ENCODE measurements at places on chromosomes 12 and 14.

DNA sequence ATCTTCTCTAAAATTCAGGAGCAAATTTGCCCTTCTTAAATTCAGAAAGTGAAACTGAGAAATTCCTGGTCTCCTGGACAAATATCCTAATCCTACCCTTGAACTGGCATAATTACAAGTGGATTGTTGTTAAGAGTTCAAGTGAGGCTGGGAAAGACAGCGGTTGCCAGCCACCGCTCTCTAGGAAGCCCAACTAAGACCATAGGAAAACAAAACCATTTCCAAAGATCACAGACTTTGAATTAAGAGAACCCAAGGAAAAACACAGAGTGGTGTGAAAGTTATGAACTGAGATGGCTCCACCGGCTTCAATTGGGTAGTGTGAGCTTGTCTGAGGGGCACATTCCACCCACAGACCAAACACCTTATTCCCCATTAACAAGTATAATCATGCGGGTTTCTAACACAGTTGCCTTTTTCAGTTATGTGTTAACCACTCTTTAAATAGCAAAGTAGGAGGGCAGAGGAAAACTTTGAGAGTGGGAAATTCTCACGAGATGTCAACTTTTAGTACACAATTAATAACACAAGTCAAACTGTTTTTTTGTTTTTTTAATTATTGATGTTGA, 1628.8 kb upstream of the SEL1L start:
- DNase-seq = no peak

DNA sequence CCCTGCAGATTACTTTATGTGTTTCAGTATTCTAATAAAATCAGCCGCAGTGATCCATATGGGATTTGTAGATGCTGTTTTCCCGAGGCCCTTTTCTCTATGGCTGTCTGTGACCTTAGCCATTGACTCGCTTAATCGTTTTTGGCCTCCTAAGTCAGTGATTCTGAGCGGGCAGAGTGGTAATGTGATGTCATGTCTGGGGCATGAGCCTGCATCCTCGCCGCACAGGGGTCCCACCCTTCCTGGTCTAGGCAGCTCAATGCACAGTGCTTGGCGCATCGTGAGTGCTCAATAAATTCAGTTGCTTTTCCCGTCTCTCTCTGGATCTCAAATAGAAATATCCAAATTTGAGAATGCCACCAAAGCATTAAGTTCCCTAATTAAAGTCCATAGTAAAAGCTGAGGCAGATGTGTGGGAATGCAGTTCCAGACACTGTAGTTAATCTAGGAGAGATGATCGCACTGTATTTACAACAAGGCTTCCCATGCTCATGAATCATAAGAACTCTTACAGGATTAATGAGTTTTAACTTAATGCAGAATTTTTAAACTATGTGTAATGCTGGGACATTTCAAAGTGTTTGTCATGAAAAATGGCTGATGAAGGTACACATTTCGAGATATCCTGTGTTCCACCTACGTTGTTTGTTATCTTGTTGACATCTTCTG, 29.3 kb downstream of the HMGA2 start:
- DNase-seq = no peak

- DNase-seq = no peak
Observed at GRCh38 chr14:89251061-89251460, 166.0 kb downstream of the FOXN3 start.

DNA sequence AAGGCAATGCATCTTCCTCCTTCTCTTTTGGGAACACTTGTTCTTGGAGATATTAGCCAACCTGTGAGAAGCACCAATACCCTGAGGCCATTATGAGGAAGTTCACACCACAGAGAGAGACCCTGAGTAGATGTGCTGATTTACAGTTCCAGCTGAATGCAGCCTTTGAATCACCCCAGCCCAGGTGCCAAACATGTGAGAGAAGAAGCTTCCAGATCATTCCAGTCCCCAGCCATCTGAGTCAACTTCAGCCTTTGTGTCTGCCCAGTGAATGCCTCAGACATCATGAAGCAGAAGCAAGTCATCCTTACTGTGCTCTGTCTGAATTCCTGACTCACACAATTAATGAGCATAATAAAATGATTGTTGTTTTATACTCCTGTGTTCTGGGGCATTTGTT, 25.1 kb downstream of the C12orf42 start:
- no peak for DNase-seq

GRCh38 chr14:64736271-64737169, 32.3 kb downstream of the PLEKHG3 start:
- no peak for DNase-seq

- no peak for DNase-seq
Observed at GRCh38 chr12:96260231-96260630, 66.1 kb downstream of the ELK3 start.

- no peak for DNase-seq
Observed at GRCh38 chr12:114981036-114981435, 297.1 kb upstream of the TBX3 start.

DNA sequence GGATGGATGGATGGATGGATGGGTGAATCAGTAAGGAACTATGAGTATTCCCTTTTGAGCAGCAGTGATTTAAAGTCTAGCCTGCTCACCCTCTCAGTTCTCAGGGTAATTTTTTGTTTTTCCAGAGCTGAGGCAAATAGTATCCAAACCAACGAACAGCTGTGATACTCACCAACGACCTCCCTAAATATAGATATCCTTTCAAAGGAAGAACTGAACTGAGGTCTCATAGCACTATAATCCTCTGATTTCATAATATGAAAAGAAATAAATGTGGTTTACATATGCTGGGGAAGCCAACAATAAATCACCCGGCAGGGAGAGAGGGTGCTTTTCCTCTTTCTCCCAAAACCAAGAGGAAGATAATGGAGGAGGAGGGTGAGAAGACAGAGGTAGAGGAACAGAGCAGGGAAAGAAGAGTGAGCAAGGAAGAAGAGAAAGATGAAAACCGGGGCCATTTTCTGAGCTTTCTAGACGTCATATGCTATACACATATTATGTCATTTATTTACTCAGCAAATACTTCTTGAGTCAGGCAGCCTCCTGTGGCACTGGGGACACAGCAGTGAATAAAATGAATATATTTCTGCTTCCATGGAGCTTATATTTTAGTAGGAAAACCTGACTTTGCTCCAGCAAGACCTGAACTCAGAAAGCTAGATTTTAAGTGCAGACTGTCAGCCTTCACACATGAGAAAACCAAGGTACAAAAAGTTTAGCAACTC, 710.7 kb upstream of the TBX3 start:
- DNase-seq = no peak

GRCh38 chr12:45183246-45183645, 32.6 kb upstream of the ANO6 start:
- no peak for DNase-seq

GRCh38 chr12:47938594-47938993, 24.8 kb upstream of the TMEM106C start:
- no peak for DNase-seq

DNA sequence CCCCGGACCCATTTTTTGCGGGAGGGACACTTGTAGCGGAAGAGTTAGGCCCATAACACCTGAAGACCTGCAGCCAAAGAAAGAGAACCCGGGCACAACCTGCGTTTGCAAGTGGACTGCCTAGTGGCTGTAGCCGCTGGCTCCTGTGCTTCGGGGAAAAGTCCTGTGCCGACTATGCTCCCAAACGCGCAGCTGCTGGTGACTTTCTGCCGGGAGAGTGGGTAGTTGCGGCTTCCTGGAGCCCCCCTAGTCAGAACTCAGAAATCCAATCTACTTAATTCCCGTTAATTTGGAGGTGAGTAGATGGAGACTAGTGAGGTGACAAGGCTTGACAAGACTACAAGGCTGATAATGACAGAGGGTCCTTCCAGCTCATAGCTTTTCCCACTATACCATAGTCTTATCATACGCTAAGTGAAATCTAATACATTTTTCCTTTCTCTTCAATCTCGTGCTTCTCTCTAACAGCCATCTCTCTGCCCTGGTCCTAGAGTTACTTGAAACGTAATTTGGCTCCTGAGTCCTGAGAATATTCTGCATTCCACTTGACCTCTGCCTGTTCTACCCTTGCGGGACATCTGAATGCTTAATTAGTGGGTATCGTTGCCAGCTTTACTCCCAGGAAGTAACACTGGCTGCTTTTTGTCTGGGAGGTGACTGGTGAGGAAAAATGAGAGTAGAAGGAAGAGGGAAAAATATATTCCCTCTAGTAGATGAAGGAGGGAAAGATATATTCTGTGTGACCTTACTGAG, 556 bp downstream of the MTHFD1 start:
- DNase-seq = no peak

GRCh38 chr14:64217834-64218233, 76.3 kb downstream of the ESR2 start:
- DNase-seq = no peak

GRCh38 chr12:124898200-124898922, 16.1 kb downstream of the UBC start:
- DNase-seq = peak; percentile 61

DNA sequence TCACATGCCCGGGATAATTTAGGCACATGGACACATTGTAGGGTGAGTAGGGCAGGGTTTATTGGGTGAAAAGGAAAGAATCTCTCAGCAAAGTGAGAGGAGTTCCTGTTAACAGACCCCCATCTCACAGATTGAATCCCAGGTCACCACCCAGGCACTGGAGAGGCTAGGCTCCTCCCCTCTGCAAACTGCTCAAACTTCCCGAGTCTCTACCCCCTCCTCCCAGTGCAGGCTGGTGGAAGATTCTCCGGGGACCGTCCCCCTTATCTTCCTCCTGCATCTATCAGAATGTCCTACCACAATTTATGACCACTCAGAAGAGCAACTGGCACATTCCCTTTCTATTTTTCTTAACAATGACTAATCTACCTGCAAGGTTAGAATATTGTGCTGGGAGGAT, 126.0 kb downstream of the NTF3 start:
- DNase-seq = no peak
